ENCODE measurements at places on chromosomes 5 and 9.

GRCh38 chr5:60210810-60211209 is 317.3 kb upstream of the PDE4D start:
- no peak for ATAC-seq

DNA sequence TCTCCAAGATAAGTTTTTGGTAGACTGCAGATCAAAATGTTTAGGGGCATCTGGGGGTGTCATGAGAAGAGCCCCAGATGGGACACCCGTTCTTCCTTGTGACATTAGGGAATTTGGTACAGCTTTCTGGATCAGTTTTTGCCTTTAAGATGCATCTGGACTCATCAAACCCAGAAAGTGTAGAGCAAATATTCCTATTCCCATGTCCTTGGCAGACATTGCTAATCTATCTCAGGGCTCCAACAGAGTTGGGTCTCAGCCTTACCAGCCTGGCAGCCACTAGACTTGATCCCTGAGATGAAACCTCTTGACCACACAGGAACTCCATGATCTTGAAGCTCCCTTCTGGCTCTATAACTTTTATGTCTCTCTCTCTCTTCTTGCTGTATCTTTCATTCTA is 35.6 kb downstream of the ERGIC1 start:
- no peak for ATAC-seq

DNA sequence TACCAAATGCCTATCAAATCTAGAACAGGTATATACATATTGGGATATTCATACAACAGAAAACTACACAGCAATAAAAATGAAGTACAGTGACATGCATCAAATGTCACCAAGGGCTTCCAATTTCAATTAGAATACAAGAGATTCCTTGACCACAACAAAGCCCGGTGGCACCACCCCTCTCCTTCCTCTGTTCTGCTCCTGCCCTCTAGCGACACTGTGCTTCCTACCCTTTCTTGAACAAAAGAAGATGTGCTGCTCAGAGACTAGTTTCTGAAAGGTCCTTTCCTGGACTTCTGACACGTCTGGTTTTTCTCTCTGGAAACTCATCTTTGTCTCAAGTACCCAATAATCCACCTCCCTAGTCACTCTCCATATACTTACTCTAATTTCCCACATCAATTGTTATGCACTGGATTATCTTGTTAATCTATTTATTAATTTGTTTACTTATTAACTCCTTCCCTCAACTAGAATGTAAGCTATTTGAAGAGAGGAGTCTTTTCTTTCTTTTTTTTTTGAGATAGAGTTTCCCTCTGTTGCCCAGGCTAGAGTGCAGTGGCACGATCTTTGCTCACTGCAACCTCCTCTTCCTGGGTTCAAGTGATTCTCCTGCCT is 70.4 kb upstream of the CTSV start:
- no peak for ATAC-seq

- ATAC-seq: no peak
These were observed 128.7 kb downstream of the C5orf15 start for GRCh38 chr5:133839721-133840120.

- ATAC-seq: no peak
These were observed 307.8 kb downstream of the NR2F1-AS1 start for GRCh38 chr5:93273176-93273575.

All from gastroesophageal sphincter (tissue), 4 donors.